Hindlimb muscle (tissue), 1 donor: ENCODE measurements at places on chromosomes 2 and 18.

- no peak for DNase-seq
Observed at GRCh38 chr2:203510256-203510940, 24.7 kb downstream of the RAPH1 start.

DNA sequence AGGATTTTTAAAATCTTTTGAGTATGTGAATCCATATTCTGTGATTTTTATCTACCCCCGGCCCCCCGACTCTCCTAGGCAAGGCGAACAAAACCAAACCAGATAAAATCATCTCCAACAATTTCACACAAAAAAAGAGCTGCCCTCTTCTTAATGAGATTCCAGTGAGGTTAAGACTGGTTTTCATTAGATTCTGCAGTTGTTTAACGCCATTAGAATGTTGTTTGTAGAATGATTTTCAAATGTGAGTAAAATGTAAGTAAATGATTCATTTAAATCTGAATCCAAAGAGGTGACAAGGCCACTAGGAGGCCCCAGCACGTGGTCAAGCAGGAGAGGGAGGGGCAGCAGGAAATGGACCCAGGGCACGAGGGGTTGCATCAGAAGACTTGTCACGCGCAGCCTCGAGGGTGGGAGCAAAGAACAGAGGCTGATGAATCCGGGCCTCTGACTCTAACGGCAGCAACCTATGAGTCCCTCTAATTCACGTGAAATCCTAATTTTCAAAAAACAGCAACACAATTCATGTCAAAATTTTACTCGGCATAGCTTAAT, 24.3 kb upstream of the KLHL29 start:
- DNase-seq: no peak

DNA sequence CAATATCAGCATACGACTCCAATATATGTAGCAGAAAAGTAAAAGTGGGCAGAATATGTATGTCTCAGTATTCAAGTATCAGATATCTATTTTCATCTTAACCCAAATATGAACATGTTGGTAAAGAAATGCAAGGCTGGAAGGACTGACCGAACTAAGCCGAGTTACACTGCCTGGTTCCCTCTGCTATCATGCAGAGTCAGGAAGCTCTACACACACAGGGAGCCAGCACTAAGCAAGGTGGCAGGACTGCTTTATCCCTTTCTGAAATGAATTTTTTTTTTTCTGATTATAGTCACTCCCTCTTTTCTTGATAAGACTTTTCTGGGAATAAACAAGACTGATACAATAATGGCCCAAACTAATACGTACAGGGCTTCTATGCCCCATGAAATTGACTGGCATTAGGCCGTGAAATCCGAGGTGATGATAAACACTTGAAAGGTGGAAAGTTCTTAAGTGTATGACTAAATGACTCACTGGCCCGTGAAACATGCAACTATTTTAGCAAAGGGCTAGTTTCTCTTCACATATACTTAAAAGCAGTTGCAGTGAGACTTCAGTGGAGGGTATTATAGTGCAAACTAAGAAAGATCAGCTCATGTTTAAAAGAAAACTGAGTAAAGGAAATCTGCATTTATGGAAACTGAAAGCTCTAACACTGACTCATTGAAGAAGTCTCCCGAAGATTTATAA, 14.9 kb downstream of the DPP4 start:
- DNase-seq: no peak

GRCh38 chr18:48351216-48352050, 57.8 kb downstream of the ZBTB7C start:
- no peak for DNase-seq

- no peak for DNase-seq
Observed at GRCh38 chr2:207777124-207777523, 7.4 kb upstream of the FZD5 start.
